ENCODE measurements at places on chromosomes 1 and 21.

DNA sequence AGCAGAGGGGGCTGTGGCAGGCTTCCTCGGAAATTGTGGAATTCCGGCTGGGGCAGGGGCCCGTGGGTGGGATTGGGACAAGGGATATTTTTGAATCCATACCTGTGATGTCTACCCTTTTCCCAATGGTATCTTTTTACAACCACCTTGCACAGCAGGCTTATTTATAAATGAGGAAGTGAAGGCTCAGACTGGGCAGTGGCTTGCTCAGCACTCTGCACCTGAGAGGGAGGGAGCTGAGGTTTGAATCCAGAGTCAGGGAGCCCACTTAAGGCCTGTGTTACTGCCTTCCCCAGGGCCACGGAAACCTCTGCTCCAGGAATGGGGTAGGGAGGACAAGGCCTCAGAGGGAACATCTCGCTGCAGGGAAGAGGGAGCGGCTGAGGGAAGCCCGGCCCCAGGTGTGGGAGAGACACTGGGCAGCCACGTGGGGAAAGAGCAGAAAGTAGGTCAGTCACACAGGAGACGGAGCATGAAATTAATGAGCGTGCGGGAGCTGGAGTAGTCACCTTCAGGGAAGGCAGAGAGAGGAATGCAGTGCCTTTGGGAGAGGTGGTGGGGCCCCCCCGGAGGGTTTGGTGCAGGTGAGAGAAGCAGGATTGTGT, 35.4 kb upstream of the SCMH1 start:
- H3K27me3 ChIP-seq, result peaks cover 19% of the 10 kb centered on the region
- H3K4me1 ChIP-seq, result peaks cover 2% of the 10 kb centered on the region
- H3K4me3 ChIP-seq, result no peak overlapping the region
- H3K27ac ChIP-seq, result no peak overlapping the region
- DNase-seq, result no peak

- H3K27ac ChIP-seq, result no peak overlapping the region
- no peaks in the 10 kb centered on the region for H3K36me3 ChIP-seq
- no peaks in the 10 kb centered on the region for H3K27me3 ChIP-seq
- DNase-seq, result no peak
- H3K4me3 ChIP-seq, result no peak overlapping the region
- peaks cover 5% of the 10 kb centered on the region for H3K4me1 ChIP-seq
These were observed 41.7 kb downstream of the CD53 start for GRCh38 chr1:110914676-110915075.

DNA sequence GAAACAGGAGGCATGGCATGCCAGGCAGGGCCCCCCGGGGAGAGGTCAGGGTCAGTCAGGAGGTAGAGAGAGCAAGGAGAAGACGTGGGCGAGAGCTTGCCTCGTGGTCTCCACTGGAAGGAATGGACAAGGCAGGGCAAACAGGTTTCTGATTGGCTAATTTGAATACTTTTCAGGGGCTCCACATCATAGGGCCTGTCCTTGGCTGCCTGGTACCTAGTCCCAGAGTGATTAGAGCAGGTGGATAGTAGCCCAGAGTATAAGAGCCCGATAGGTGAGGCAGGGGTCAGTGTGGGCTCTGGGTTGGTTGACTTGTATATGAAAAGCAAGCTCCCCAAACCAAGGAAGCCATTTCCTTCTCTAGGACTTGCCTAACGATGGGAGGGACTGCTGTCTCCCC, 178.6 kb downstream of the ZP4 start:
- H3K4me1 ChIP-seq, result no peaks in the 10 kb centered on the region
- no peak overlapping the region for H3K27ac ChIP-seq
- H3K4me3 ChIP-seq, result no peak overlapping the region
- no peaks in the 10 kb centered on the region for H3K36me3 ChIP-seq
- DNase-seq, result no peak
- H3K27me3 ChIP-seq, result no peaks in the 10 kb centered on the region

- H3K4me3 ChIP-seq, result no peak overlapping the region
- no peaks in the 10 kb centered on the region for H3K4me1 ChIP-seq
- no peaks in the 10 kb centered on the region for H3K36me3 ChIP-seq
- H3K27ac ChIP-seq, result no peak overlapping the region
These were observed 735.3 kb upstream of the ADGRL4 start for GRCh38 chr1:79741720-79742421.

GRCh38 chr21:26965040-26965906, 1.6 kb downstream of the ADAMTS5 start:
- H3K27me3 ChIP-seq, result peaks cover 74% of the 10 kb centered on the region
- peak overlapping the region; percentile 69 for H3K4me3 ChIP-seq
- DNase-seq, result peak; percentile 71
- peak overlapping the region; percentile 49 for H3K27ac ChIP-seq

DNA sequence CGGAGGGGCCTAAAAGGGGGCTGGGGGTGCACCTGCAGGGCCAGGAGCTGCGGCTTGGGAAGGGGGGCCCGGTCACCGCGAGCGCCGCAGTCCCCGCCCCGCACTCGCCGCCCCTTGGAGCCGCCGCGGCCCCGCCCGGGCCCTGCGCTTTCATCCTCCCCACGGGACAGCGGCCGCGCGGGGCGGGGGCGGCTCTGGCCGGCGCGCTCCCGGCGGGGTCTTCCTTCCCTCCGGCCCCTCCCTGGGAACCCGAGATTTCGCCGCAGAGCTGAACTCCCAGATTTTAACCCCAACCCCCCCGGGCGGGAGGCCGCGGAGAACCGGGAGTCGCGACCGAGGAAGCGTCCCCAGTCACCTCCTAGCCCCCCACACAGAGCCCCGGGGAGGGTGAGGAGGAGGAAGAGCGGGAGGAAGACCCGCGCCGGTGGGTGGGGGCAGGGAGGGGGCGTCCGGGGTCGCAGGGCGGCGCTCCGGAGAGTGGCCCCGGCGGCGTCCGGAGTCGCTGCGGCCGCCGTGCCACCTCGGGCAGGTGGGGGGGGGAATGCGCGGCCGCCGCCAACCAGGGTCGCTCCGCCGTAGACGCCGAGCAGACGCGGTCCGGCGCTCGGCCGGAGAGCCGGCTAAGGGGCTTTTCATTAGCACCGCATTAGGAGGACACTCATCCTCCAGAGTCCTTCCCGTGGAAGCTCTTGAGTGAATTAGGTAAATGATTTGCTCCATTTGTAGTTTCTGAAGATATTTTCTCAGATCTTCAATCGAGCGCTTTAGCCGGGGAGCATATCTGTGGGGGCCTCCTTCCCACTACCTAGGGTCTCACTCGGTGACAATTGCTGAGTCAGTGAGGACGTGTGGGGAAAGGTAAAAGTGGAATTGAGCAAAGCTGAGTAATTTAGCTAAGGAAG, 31.6 kb upstream of the NFIA start:
- H3K4me1 ChIP-seq, result peaks cover 9% of the 10 kb centered on the region
- H3K27me3 ChIP-seq, result peaks cover 62% of the 10 kb centered on the region

- peaks cover 14% of the 10 kb centered on the region for H3K27me3 ChIP-seq
These were observed 72.5 kb downstream of the ZNF326 start for GRCh38 chr1:90067194-90067931.
